ENCODE measurements at places on chromosomes 3 and 15.

- peak; percentile 90 for DNase-seq
Observed at GRCh38 chr3:12954891-12955650, 113.7 kb upstream of the RPL32 start.

DNA sequence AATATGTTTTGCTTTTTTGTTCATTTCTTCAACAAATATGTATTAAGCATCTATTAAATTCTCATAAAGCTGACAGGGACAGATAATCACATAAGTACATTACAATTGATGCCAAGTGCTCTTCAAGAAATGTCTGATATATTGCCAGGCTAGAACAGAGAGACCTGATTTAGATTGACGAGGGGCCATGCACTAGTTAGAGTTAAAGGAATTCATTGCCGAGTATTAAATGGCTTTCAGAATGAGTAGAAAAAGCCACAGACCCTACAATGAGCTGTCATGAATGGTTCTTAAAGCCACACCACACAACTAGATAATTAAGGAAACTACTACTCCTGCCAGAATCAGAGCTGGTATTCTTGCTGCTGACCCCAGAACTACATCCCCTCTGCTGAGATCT, 250.2 kb upstream of the MME start:
- DNase-seq, result no peak

GRCh38 chr3:195895861-195896360, 12.4 kb downstream of the TNK2 start:
- peak; percentile 80 for DNase-seq

GRCh38 chr3:53817809-53818208, 28.4 kb downstream of the CHDH start:
- no peak for DNase-seq
